ENCODE measurements at places on chromosomes 6 and 20.

DNA sequence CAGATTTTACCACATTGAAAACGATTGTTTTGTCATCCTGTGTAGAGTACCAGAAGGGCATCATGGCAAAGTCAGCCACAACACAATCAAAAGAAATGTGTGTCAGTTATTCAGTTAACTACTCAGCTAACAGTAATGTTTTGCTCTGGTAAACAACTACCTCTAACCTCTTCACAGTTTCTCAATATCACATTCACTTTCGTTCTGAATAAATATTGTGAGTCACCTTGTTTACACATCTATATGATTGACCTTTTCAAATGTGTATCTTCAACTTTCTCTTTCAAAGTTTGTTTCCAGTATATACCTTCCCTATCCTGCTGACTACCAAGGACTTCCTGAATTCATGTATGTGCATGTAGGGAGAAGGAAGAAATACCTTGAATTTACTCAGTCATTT is 216.6 kb upstream of the UFL1 start:
- no peak for DNase-seq

- DNase-seq: no peak
These were observed 195.0 kb downstream of the KHDC1L start for GRCh38 chr6:73030257-73030656.

DNA sequence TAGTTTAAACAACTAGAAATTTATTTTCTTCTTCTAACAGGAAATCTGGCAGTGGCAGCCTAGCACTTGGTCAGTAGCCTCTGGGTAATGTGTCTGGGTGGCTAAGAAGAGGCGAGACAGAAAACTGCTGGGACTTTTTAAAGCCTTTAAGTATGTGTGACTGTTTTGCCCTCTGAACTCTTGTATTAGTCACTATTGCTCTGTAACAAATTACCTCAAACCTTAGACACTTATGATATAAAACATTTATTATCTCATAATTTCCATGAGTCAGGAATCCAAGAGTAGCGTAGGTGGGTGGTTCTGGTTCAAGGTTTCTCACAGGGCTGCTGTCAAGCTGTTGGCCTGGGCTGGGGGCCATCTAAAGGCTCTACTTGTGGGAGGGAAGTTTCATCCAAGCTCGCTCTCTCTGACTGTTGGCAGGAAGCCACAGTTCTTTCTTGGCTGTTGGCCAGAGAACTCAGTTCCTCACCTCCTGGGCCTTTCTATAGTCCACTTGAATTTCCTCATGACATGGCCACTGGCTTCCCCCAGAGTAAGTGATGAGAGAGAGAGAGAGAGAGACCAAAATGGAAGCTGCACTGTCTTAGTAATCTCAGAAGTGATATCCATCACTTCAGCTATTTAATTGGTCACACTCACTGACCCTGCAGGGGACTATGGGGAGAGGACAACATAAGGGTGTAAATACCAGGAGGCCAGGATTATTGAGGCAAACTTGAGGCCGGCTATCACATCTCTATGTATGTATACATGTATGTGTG is 17.4 kb upstream of the TBC1D22B start:
- peak; percentile 61 for DNase-seq

- DNase-seq: no peak
These were observed 151.6 kb downstream of the PRKN start for GRCh38 chr6:162576016-162576415.

DNA sequence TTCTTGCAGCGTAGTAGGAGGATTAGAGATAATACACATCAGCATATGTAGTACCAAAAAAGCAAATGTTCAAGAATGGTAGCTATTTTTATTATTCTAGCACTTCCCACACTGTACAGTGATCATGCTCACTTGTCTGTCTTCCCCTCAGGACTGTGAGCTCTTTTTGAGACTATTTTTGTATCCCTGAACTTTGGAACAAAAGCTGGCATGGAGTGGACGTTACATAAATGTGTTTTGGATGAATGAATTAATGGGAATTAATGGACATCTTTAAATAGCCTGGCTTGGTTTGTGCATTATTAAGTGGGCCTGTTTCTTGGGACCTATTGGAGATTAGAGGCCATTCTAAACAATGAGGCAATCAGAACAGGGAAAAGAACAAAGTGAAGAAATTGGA is 243.7 kb downstream of the CD83 start:
- DNase-seq: no peak

GRCh38 chr6:10033223-10033829 is 381.5 kb downstream of the TFAP2A start:
- no peak for DNase-seq
